ENCODE measurements at places on chromosomes 12 and 14.

DNA sequence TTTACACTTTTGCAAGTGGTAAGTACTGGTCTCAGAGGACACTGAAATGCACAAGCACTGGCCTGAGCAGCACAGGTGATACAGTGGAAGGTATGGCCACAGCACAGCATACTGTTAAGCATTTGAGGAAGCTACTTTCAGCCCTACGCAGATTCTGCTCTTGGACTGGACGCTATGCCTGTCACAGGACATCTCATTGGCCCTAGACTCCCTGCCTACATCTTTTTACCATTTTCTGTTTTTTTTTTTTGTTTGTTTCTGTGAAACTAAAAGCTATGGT is 144.2 kb upstream of the ABCD2 start:
- DNase-seq: no peak

GRCh38 chr12:27711317-27711682 is 668 bp downstream of the MRPS35 start:
- no peak for DNase-seq

DNA sequence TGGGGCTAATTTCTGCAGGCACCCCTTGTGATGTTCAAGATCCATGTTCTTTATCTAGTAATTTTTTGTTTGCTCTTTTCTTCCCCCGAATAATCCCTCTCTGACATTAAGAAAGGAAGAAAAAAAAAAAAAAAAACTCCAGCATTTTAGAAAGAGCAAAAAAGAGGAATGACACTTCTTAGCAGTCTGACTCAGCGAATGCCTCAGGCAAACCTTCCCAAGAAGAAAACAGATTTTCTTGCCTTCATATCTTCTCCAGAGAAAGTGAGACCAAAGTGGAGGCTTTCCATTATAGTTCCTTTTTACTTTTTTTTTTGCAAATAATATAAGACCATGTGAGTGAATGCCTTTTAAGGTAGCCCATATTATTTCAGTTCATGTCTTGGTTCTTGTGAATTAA is 479.0 kb upstream of the SYT1 start:
- no peak for DNase-seq

DNA sequence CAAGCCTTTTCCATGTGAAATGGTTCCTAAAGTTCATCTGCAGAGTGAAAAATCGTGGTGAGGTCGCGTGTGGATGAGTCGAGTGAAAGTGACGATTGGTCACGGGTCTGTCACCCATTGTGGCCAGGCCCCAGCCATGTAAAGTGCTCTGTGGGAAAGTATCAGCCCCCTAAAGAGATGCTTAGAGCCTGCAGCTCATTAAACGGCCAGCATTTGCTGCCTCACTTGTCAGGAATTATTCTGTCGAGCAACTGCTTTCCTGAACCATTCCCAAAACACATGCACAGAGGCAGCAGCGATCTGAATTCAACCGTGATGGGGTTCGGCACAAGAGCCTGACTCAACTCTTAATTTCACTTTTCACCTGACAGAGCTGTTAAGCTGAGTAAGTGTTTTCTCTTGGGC is 16.0 kb downstream of the DBX2 start:
- peak; percentile 9 for DNase-seq

DNA sequence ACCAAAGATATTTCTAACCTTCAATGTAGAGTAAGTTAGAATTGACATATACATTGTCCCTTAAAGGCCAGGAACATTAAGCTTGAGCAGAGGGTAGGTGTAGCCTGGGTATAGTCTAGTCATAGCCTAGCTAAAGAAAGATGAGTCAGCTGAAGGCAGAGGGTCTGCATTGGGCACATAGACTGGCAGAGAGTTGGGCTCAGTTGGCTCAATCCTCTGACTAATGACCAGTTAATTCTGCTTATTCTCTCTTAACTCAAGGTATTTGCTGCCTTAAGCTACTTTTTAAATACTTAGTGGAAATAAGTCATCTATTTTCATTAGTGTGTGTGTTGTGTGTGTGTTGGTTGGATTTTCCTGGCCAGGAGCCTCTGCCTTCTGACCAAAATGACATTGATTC is 467.1 kb downstream of the RAD51B start:
- DNase-seq: no peak

DNA sequence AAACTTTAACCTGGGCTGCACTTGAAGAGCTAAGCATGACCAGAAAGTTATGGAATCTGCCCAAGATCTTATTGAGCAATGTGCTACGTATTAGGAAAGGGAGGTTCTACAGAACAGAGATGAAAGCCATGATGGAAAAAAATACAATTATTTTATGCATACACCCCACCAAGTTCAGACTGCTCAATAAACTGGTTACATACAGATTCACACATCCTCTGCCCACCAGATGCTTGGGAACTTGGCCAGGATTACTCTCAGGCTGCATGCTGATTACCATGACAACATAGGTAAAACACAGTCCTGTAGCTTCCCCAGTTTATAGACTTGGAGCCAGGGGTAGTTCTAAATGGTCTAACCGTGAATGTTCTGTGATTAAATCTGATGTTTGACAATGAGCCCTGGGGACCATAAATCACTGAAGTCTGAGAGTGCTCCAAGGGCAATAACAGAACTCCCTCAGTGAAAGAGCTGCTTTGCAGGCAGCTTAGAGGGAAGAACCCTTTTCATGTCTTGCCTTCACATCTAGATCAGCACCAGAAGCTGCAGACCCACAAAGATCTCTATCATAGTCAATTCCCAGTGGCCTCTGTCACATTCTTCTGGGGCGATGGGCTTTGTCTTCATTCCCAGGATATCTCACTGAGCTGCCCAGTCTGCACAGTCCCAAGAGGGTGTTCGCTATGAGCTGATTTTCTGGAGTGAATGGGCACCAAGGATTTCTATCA is 232.2 kb downstream of the EMP1 start:
- no peak for DNase-seq

DNA sequence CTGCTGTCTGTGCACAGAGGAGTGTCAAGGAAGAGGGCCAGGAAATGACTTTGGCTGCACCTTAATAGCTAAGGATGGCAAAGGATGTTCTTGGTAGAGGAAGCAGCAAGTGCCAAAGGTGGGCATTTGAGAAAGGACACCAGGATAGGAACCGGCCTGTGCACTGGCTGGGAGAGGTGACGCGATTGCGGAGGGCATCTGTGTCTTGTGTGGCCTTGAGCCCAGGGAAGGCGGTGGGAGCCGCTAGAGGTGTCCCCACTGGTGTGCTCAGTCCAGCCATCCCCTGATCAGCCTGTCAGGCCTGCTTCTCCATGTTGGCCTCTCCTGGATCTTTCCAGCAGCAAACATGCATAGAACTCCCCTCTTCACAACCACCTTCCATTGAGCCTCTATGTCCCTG is 30.2 kb downstream of the PAPLN start:
- no peak for DNase-seq

DNA sequence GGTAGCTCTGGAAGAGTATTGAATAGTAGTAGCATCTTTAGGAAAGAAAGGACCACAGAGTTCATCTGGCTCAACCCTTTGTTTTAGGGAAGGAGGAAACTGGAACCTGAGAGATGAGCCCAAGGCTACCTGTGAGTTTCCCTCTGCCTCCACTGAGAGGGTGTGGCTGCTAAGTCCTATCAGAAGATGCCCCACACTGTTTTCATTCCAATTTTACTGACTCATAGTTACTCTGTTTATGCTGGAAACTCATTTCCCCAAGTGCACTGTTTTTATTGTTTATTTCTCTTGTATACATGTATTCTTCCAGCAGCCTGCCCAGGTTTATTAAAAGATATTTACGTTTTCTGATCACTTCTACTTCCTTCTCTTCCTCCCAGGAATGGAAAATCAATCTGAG is 127.4 kb upstream of the ARHGAP5 start:
- no peak for DNase-seq

- DNase-seq: no peak
Measured at GRCh38 chr12:98532687-98533304, 17.4 kb downstream of the TMPO start.

DNA sequence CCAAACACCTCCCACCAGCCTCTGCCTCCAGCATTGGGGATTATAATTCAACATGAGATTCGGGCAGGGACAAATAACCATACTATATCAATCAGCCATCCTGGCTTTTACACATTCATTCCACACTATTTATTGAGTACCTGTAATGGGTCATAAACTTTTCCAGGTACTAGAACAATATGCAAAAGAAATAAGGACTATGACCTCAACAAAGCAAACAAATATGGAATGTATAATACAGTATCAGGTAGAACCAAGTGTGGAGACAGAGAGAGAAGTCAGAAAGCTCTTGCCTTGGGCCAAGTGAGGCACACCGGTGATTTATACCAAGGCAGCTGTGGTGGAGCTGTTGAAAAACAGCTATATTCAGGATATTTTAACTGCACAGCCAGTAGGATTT is 116.3 kb downstream of the TSPAN8 start:
- no peak for DNase-seq

DNA sequence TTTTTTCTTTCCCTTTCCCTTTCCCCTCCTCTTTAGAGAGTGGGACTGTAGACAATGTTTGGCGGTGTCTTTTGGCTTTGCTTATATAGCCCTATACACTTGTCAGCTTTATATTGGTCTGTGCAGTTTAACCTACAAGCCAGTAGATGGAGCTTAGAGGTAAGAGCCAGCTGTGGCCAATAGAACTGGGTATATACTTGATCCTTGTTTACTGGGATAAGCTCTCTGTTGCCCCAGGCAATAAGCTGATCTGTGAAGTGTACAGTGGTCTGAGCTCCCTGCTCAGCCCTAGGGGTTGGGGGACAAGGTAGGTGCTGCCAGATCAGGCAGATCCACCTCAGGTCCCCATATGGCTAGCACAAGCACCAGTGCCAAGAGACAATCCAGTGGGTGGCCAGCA is 434.1 kb downstream of the NOVA1 start:
- no peak for DNase-seq

- no peak for DNase-seq
Measured at GRCh38 chr14:28673056-28673455, 93.5 kb upstream of the FOXG1 start.

DNA sequence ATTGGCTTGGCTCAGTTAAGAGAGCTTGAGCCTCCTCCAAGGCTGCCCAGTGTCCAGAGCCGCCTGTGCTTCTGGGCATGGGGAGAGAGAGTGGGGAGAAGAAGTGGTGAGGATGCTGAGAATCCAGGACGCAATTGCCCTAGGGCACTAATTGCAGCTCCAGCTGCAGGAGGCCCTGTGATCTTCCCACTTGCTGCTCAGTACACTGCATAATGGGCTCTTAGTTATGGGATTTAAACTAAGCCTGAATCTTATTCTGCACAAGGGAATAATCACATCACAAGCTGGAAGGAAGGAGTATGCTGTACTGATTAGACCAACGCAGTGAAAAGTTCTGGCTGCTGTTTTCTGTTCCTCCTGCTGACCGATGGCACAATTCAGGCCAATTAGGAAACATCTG is 101.0 kb upstream of the PRMT8 start:
- DNase-seq: no peak

DNA sequence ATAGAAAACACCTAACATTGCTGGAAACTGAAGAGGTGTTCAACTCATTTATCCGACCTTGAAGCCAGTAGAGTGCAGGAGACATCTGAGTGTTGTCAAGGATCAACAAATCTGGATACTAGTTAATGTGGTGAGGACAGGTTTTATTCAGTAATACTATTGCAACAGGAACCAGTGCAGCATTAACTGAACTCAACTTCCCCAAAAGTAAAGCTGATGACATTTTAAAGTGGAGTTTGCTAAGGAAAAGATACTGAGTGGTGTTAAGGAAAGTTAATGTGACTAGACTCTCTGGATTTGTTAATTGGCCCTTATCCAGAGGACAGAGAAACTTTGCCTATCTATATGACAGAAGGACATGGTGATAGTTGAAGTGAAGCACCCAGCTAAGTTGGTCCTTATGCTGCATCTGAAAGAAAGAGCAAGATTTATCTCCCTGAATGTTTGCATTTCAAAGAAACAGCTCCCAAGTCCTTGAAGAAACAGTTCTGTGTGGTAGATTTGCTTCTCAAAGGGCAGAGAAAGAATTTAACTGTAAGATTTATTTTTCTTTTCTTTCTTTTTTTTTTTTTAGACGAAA is 1.2 kb upstream of the CLEC7A start:
- DNase-seq: no peak

- DNase-seq: no peak
Measured at GRCh38 chr12:121637231-121637914, 11.0 kb downstream of the ORAI1 start.

DNA sequence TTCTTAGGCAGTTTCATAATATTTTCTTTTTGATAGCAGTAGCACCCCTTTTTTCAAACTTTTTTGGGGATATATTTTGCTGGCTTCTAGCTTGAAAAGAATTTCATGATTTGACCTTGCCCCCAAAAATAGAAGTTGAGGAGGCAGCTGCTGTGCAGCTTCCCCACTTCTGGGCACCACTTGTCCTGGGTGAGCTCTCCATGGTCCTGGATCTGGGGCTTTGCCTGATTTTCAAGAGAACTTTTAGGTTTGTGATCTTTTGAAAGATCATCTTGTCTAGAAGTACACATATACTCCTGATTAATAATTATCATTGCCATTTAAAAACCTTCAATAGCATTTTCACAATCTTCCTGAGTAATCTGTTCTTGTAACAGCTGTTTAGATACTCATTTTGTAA is 271.6 kb downstream of the NPAS3 start:
- peak; percentile 71 for DNase-seq

DNA sequence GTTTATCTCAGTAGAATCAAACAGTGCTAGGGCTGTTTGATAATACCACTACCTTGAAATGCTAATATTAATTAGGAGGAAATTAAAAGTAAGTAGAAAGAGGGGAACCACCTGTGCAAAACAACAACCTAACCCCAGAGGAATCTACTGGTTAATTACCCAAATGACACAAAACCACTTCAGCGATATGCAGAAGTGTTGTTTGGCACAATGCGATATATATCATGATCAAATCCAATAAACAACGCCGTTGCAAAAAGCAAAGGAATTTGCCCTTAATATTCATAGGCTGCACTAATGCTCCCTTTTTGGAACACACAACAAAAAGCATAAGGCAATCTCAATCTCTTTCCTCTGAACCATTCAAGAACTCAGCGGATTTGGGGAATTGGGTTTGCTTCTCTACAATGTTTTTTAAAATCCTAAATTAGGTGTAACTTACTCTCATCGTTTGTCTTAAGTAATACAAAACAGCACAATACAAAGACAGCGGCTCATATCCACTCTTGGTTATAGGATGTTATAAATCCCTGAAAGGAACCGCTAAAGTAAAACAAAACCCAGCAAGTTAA is 1.5 kb downstream of the MAP4K5 start:
- DNase-seq: no peak
